Glutamatergic neuron (in vitro differentiated cells): ENCODE measurements at places on chromosomes 5 and 9.

- DNase-seq, result no peak
Observed at GRCh38 chr5:20958641-20959040, 970.6 kb upstream of the CDH18 start.

DNA sequence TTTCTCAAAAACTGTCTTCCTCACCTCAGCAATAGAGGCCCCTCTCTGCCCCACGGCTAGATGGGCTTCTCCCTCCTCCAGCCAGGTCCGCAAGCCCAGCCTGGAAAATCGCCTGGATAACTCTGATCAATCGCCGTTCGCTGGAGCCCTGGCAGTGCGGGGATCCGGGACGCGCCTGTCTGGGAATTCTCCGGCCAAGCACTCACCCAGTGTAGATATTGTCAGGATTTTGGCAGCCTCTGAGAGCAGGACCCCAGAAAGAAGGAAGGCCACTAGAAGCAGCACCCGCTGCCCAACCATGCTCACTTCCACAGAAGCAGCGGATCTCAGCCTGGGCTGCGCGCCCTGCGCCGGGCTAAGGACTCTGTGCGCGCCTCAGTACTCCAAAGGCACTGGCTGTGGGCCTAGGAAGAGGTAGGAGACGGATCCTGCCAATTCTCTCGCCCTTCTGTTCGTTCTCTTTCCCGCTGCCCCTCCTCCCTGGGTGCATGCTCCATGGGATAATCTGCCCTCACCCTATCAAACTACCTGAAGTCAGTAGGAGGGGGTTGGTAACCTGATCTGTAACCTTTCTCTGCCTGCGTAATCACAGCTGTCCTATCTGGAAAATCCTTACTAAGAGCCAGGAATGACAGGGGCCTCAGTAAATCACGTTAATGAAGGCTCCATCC is at the start of gene UGT3A1:
UGT3A1 (minus strand) TSS at position 450 of the 671 bp plus-strand sequence; CDS start at position 300, 150 bp downstream.
- peak; percentile 39 for DNase-seq

- no peak for DNase-seq
Observed at GRCh38 chr9:90340421-90340820, 302.2 kb downstream of the DIRAS2 start.

DNA sequence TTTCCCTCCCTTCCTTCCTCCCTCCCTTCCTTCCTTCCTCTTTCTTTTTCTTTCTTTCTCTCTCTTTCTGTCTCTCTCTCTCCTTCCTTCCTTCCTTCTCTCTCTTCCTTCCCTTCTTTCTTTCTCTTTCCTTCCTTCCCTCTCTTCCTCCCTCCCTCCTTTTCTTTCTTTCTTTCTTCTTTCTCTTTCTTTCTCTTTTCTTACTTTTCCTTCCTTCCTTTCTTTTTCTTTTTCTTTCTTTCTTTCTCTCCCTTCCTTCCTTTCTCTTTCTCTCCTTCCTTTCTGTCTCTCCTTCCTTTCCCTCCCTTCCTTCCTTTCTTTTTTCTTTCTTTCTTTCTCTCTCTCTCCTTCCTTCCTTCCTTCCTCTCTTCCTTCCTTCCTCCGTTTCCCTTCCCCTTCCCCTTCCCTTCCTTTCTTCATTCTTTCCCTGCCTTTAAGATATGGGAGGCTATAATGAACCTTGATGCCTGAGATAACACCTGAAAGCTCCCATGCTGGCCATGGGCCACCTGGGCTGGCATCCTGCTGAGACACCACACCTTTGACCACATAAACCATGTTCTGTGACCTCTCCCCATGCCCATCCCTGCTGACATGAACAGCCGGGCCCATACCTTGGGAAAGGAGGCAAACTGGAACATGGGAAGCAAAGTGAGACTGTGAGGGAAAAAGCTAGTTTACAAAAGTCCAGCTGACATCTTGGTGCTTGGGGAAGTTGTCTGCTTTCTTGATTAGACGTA is 197.8 kb upstream of the ZNF618 start:
- DNase-seq, result no peak

- DNase-seq, result no peak
Observed at GRCh38 chr5:156942064-156942463, 21.0 kb downstream of the TIMD4 start.

GRCh38 chr9:131227959-131228460 is 48.3 kb downstream of the FAM78A start:
- DNase-seq, result no peak

- DNase-seq, result no peak
Observed at GRCh38 chr5:67221487-67222242, 25.1 kb upstream of the CD180 start.

GRCh38 chr9:127904561-127905003 is 5.2 kb upstream of the ST6GALNAC6 start:
- DNase-seq, result no peak

GRCh38 chr5:120098426-120098825 is 365.7 kb upstream of the PRR16 start:
- no peak for DNase-seq

GRCh38 chr5:135977375-135977928 is 22.7 kb upstream of the LECT2 start:
- peak; percentile 87 for DNase-seq

DNA sequence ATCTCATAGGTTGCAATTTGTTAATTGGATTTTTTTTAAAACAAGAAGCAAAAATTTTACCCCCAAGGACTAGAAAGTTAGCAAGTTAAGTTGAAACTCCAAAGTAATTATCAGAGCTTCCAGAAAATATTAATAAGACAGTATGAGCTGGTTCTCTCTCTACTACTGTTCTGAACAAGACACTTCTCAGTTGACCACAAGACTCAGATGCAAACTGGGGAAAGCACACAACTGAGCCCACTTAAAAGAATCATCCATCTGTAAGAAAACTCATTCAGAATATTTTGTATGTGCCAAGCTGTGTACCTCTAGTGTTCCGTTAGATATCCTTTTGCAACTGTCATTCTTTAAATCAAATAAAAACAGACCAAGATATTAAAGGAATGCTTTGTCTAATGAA is 60.0 kb downstream of the MAP1B start:
- no peak for DNase-seq

DNA sequence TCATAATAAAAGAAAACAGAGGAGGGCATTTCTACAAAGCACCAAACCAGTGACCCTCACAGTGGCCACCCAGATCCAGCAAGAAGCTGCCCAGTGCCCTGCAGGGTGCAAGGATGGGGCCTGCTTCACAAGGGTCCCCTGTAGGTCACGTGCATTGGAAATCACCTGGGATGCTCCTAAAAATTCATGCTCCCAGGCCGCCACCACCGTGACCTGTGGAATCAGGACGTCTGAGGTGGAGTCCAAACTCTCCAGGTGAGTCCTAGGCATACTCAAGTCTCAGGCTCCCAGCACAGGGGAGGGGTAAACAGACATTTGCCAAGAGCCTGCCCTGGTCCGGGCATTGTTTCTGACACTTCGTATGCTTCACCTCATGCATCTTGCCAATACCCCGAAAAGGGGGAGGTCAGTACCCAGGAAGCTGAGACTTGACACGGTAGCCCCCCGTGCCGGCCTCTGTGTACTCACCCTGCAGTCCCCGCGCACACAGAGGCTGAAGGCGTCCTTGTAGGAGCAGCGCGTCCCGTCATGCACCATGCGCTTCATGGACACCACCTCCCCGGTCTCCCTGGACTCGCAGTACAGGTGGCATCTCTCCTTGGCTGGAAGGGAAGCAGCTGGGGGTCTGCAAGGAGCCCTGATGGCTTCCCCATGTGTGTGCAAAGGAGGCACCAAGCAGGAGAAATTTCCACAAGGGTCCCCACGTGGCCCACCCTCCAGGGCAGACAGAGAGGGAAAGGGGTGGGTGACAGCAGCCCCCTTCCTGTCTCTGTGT is 75.5 kb downstream of the ZNF354C start:
- DNase-seq, result no peak
